Colonic mucosa (tissue), 4 donors: ENCODE measurements at places on chromosomes 7 and 10.
A peak's percentile ranks its signal among the peaks of the same experiment; 100 is the strongest.

DNA sequence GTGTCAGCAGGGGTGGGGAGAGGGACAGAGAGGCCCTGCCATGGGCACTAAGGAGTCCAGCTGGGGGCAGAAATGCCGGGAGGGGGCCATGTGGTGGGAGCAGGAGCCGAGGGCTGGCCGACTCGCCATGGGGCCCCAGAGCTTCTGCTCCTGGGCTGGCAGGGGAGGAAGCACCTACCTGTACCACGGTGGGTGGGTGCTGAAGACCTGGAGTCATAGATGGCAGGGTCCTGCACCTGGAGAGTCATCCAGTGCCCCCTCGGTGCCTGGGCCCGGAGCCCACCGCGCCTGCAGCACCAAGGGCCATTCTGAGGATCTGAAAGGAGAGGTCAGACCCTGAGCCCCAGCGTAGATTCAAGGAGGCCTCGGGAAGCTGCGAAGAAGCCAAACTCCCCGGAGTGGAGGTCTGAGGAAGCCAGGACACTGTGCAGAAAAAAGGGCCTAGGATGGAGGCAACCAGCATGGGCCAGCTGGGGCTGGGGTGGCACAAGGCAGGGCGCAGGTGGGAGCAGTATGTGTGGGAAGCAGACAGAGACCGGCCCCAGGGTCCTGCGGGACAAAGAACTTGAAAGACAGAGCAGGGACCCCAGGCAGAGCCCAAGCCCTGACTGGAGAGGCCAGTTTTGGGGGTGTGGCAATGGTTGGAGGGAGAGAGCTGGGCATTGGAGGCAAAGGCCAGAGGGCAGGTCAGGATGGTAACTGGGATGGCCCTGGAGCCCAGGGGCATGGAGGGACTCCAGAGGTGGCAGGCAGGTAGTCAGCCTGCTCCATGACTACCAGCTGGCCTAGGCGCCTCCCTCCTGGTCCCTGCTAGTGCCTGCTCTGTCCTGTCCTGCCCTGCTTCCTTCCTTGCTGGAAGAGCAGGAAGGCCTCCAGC lies 26.7 kb upstream of the SMARCD3 start:
- DNase-seq, result no peak

GRCh38 chr10:63071145-63071544 lies 62.0 kb upstream of the NRBF2 start:
- DNase-seq, result no peak

DNA sequence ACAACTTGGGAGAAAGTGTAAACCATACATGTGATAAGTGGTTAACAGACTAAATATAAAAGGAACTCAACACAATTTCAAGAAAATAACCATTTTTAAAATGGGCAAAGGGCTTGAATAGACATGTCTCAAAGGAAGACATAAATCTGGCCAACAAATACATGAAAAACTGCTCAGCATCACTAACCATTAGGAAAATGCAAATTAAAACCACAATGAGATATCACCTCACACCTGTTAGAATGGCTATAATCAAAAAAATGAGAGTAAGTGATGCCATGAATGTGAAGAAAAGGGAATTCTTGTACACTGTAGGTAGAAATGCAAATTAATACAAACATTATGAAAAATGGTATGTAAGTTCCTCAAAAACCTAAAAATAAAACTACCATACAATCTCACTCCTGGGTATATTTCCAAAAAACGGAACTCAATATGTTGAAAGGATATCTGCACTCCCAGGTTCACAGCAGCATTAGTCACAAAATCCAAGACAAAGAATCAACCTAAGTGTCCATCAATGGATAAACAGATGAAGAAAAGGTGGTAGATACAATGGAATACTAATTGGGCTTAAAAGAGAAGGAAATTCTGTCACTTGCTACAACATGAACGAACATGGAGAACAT lies 5.6 kb downstream of the SNX13 start:
- no peak for DNase-seq

GRCh38 chr10:3889961-3890522 lies 105.0 kb upstream of the KLF6 start:
- DNase-seq, result no peak

DNA sequence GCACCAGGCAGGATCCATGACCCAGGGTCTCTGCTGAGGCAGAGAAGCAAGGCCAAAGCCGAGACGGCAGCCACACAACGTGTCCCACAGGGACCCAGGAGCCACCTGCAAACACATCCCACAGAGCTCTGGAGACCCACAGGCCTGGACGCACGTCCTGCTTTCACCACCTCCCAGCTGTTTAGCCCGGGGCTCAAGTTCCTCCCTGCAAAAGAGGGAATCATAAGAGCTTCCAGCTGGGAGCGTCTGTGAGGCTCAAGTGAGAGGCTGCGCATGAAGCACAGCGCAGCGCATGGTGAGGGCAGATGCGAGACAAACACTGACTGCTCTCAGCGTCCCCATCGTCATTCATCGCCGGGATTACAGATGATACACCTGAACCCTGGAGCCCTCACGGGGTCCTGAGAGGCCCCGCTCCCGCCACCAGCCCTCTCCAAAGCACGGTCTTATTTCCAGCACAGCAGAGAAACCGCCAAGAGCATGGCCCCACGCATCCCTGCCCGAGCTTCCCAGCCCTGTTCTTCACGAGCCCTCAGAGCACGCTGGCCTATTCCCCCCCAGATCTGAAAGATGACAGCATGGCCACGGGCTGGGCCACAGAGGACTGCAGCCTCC lies 88.7 kb downstream of the MAD1L1 start:
- no peak for DNase-seq

DNA sequence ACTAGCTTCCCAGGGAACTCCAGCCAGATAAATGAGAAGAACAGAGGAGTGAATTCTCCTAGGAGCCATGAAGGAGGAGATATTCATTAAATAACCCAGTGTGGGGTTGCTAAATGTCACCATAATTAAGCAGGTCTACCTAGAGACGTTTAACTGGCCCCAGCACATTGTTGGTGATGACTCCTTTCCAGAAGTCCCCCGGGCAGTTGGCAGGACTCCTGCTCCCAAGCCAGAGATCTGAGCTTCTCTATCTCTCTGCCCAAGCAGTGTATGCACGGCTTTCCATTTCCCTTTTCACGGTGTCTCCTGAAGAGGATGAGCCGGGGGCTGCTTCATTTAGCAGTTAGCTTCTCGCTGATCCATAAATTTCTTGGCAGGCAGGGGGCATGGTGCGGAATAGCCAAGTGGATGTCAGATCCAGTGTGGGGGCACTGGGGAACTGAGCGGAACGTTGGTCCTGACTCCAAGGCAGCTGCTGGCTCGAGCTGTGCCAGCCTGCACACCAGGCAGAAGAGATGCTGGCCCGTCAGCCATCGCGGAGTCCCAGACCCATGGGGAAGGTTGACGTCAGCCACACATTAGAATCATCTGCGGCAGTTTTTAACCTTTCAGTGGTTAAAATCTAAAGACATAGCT lies 142.0 kb upstream of the NPY start:
- no peak for DNase-seq

DNA sequence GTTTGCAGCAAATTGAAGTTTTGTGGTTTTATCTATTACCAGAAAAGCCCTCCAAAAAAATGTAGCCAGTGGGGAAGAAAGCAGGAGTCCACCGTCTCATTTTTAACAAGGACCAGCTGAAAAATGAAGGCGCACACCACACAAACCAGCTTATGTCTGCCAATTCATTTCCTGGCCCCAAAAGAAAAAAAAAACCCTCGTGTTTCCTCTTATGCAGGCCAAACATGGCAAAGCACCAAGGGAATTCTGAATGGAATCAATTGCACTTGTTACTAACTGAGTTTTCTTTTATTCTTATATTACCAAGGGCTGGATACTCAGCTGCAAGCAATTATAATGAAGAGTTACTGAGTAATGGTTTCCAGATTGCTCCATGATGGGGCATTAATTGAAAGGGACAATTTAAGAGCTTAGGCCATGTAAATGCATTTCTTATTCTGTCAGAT lies 428.3 kb upstream of the NPVF start:
- no peak for DNase-seq

DNA sequence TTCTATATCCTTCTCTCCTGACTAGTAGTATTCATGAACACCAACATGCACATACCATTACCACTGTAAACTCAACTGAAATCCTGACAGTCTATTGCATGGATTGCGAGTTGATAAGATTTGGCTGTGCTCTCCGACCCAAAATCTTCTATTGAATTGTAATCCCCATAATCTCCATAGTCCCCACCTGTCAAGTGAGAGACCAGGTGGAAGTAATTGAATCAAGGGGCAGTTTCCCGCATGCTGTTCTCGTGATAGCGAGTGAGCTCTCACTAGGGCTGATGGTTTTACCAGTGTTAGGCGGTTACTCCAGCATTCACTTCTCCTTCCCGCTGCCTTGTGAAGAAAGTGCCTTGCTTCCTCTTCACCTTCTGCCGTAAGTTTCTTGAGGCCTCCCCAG lies 261.8 kb downstream of the PHF14 start:
- no peak for DNase-seq

- DNase-seq, result no peak
Measured at GRCh38 chr10:34049887-34050286, 715.4 kb upstream of the NRP1 start.

DNA sequence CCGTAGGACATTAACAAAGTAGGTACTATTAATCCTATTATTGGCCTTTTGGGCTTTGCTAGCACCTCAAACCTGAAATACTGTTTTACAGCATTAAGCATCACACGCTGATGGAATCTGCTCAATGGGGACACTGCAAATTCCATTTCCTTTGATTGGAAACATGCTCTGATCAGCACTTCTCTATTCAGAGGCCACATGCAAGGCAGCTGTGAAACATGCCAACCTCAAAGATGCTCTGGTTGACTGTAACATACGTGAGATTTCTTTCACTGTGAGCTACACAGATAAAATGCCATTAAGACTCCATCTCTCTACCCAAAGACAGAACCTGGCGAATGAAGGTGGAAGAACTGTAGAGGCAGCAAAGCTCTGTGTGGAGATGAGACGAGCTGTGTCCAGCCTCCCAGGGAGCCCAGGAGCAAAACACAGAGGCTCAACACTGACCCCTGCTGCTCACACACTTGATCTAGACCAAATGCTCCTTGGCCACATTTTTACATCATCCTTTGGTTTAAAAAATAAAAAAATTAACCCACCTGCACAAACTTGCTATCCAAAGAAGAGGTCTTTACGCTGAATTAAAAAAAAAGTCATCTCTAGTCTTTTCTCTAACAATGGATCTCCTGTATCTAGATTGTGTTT lies 8.0 kb downstream of the RSU1 start:
- peak; percentile 38 for DNase-seq

DNA sequence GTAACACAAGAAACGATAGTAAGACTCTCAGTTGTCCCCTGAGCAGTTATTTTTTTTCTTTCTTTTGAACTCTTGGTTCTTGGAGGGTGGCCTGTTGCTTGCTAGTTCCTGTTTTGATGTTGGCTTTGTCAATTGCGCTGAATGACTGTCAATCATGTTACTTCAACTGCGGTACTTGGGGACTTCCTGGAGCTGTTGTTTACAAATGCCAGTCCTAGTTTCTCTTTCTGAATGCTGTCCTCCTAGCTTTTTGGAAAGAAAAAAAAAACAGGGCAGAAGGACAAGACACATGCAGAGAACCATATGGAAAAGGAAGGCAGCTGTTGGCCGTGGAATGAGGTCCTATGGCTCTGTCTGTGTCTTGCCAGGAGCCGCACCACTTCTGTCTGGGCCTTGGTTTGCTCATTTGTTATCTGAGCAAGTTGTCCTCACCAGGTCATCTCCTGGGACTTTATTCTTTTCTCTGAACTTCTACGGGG lies 7.0 kb upstream of the PDCD4 start:
- DNase-seq, result no peak

- no peak for DNase-seq
Measured at GRCh38 chr7:716636-717035, 9.9 kb upstream of the DNAAF5 start.

DNA sequence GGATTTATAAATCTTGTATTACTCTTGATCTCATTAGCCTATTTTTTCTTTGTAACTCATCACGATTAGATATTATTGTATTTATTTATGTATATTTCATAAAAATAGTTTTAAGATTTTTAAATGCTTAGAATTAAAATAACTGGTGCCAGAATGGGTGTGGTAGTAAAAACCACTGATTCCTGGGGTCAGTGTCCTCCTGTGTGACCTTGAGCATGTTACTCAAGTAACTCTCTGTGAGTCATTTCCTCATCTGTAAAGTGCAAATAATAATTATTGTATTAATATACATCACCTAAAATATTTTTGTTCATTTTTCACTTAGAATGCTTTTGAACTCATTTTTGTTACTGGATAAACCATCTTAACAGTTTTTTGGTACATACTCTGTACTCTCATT lies 91.3 kb upstream of the TMEM229A start:
- no peak for DNase-seq

DNA sequence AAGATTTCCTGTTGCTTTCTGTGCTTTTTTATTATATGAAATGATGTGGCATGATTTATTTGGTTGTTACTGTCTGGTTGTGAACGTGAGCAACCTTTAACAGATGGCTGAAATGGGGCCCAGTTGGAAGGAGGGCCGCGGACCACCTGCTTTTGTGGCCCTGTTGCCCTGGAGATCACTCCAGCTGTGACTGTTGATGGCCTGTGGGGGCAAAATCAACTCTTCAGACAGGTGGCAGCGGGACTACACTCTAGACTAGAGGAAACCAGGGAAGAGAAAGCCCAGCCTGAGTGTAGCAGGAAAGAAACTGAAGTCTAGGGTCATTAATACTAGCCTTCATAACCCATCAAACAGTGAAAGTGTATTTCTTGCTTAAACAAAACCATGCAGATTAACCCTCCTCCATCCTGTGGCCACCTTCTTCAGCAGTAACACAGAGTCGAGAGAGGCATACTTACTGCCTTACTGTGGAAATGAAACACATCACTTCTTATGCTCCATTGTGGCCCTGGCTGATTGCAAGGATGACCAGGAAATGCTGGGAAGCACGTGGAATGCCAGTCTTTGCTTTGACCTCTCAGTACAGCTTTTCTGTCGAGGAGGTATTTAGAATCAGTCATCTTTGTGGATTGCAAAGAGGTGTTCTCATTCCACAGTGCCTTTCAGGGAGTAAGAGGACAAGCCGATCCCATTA lies 80.5 kb downstream of the CCNY start:
- DNase-seq, result no peak

- no peak for DNase-seq
Measured at GRCh38 chr7:115844857-115845256, 185.7 kb downstream of the TFEC start.
